ENCODE measurements at places on chromosomes 11 and 22. TPM values are rescaled to one million over a fixed set of nuclear protein-coding genes. Genes with fewer than 3 reads are reported as not detected.

MICAL3 gene
- 25.6 TPM for polyA plus RNA-seq

DUSP8 gene
- 16.5 TPM for polyA plus RNA-seq

PKNOX2 gene
- polyA plus RNA-seq, result 21.2 TPM

APOL1 gene
- 4.3 TPM for polyA plus RNA-seq

TTC38 gene
- 18.4 TPM for polyA plus RNA-seq

MMP8 gene
- polyA plus RNA-seq, result 0.15 TPM

TENM4 gene
- polyA plus RNA-seq, result 8.3 TPM
